Activated T-cell treated with anti-CD3 and anti-CD28 coated beads, Interleukin-2, amount 50 U/mL, for 24 hours (primary cell): ENCODE measurements at places on chromosomes 5 and 9.

DNA sequence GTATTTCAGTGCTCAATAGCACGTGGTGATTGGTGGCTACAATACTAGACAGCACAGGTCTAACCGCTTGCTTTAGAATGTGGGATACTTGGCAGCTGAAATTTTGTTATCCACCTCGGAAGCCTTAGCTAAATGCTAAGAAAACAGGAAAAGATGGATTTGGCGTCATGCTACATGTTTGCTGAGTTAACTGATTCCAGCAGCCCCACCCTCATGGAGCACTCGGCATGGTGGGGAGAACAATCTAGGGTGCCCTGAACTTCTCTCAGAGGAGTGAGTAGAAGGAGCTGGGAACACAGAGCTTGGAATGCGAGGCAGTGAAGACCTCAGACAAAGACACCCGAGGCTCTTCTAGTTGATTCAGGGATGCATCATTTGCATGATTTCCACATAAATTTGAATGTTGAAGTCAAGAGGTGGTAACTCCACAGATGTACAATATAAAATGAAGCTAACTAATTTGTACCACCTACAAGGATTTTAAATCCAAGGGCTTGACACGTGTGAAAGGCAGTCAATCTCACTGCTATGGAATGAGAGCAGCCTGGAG is 145.1 kb upstream of the FSTL4 start:
- peaks cover 16% of the 10 kb centered on the region for H3K27me3 ChIP-seq
- no peak overlapping the region for H3K4me3 ChIP-seq
- no peak overlapping the region for H3K27ac ChIP-seq

GRCh38 chr5:145898171-145898570 is 25.4 kb upstream of the GRXCR2 start:
- DNase-seq, result no peak
- no peaks in the 10 kb centered on the region for H3K36me3 ChIP-seq
- no peaks in the 10 kb centered on the region for H3K4me1 ChIP-seq

GRCh38 chr5:170411100-170411499 is 21.9 kb upstream of the KCNMB1 start:
- DNase-seq, result no peak
- no peaks in the 10 kb centered on the region for H3K36me3 ChIP-seq
- H3K4me3 ChIP-seq, result no peak overlapping the region
- H3K27ac ChIP-seq, result no peak overlapping the region
- peaks cover 6% of the 10 kb centered on the region for H3K4me1 ChIP-seq

DNA sequence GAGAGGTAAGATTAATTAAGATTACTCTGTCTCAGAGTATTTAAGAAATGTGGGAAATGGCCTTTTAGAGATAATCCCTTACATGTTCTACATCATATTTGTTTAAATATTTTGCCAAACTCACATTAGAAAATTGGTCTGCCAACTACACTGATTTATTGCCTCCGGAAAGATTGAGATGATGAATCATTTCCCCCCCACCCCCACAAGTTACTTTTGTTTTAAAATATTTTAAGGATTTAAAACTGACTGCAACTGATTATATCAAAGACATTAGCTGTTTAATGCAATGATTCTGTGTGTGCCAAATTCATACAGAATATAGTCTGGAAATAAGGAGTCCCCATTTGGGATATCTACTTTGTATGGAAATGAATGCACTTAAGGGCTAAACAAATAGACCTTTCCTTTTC is 674.4 kb downstream of the PRR16 start:
- H3K4me3 ChIP-seq, result no peak overlapping the region
- H3K27ac ChIP-seq, result no peak overlapping the region
- no peaks in the 10 kb centered on the region for H3K4me1 ChIP-seq
- DNase-seq, result no peak
- H3K27me3 ChIP-seq, result no peaks in the 10 kb centered on the region
- H3K36me3 ChIP-seq, result no peaks in the 10 kb centered on the region

DNA sequence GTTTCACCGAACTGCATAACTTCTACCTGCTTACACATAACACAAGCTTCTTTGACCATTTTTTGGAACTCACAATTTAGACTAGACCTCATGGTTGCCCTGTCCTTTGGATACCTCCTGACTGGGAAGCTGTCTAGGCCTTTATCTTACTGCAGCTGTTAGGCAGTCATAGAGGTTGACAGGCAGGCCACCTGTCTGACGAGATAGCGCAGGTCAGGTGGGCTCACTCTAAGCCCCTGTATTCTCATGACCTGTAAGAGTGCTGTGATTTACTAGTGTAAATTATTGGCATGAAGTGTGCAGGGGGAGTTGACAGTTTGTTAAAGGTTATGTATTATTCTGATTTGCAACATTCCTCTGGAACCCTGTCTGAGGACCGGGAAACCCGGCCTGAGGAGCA is 29.0 kb downstream of the SLC22A4 start:
- H3K27me3 ChIP-seq, result no peaks in the 10 kb centered on the region
- no peak for DNase-seq

GRCh38 chr9:97367729-97368128 is 44.2 kb upstream of the TDRD7 start:
- H3K4me3 ChIP-seq, result no peak overlapping the region
- peaks cover 33% of the 10 kb centered on the region for H3K36me3 ChIP-seq
- H3K4me1 ChIP-seq, result peaks cover 4% of the 10 kb centered on the region
- no peak for DNase-seq
- H3K27me3 ChIP-seq, result no peaks in the 10 kb centered on the region
- H3K27ac ChIP-seq, result no peak overlapping the region
